ENCODE measurements at places on chromosomes 6 and 20. TPM values are rescaled to one million over a fixed set of nuclear protein-coding genes. Genes with fewer than 3 reads are reported as not detected.

BCAS1 gene
- total RNA-seq = 0.70 TPM

CST4 gene
- total RNA-seq = not detected

DNA sequence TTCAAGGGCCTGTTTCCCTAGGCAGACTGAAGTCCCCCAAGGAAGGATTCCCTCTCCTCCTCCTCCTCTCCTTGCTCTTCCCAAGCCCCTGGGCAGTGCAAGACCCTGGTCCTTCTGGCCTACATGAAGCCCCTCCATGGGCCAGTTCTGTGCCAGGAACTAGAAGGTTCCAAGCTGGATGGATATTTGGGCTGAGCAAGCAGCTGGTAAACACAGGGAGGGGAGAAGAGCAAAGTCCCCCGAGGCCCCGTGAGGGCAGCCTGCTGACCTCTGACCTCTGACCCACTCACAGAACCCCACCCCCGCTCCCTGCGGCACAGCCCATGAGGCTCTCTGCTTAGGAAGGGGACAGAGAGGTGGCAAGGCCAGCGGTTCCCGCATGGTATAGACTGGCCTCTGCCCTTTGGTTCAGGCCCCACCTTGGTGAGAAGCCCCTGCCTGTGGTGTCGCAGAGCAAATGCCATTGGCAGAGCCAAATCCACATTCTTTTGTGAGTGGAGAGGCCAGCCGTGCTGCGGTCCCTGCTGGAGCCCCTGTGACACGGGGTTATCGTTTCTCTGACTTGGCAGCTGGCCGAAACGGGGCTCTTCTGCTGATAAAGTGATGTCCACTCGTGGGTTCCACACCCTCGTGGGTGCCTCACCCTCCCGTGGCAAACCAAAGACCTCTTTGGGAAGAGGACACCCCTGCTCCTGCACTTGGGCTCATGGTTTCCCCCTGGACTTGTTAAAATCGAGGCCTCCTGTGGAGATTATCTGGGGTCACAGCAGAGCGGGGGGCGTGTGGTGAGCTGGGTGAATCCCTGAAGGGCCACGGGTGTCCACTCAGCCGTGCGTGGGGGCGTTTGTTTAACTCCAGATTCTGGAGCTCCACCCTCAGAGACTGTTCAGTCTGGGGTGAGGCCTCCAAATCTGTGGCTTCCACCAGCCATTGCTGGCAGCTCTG is 2.1 kb upstream of the CHRNA4 start:
- no peak for DNase-seq

TAF8 gene
- total RNA-seq = 47.6 TPM

CYB5R4 gene
- 20.8 TPM for total RNA-seq

DNA sequence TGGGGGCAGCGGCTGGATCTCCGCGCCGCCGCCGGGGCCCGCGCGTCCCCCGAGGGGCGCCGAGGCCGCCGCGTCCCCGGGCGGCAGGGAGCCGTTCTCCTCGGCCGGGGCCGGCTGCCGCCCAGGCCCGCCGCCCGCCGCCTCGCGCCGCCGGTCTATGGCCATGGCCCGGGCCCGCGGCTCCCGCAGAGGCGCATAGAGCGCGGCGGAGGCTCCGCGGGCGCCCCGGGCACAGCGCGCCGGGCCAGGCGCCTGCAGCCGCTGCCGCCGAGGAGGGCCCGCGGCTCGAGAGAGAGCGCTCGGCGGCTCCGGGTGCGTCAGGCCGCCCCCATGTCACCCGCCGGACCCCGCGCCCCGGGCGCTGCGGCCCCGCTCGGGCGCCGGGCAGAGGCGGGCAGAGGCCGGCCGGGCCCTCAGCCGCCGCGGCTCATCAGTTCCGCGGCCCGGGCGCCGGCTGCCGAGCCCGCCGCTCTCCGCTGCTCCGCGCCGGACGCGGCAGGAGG is 404 bp downstream of the SLC22A23 start:
- DNase-seq = no peak

DNA sequence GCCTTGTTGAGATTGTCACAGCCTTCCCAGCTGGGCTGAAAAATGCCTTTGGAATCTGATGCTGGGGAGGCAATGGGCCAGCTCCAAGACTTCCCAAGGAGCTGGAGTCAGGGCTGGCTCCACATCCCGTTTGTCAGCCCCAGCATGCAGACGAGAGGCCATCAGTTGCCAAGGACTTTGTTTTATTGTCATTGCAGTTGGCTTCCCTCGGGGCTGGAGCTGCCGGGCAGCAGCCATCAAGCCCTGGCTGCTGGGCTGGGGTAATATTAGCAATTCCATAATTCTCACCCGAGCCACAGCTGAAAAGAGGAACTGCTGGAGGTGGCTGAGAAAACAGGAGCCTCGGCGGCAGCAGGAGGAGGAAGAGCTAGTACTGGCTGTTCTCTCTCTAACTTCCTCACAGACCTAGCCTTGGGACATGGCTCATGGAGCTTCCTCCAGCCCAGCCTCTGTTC is 182.5 kb downstream of the CDC5L start:
- DNase-seq = no peak

- DNase-seq = no peak
Measured at GRCh38 chr6:124297507-124297906, 493.8 kb downstream of the NKAIN2 start.

SRMS gene
- not detected for total RNA-seq

ACAT2 gene
- 28.1 TPM for total RNA-seq

HLA-DPA1 gene
- 35.9 TPM for total RNA-seq

SLX4IP gene
- 5.9 TPM for total RNA-seq

GRCh38 chr6:106799031-106799894 is 169.9 kb downstream of the QRSL1 start:
- no peak for DNase-seq

- no peak for DNase-seq
Measured at GRCh38 chr20:62437927-62438326, 10.6 kb upstream of the RBBP8NL start.

- DNase-seq = no peak
Measured at GRCh38 chr6:165308926-165309731, at the start of gene C6orf118. C6orf118 (minus strand) TSS chr6:165309605; CDS start chr6:165309586, 19 bp downstream.

GRCh38 chr6:167526465-167527368 is 201.8 kb downstream of the TTLL2 start:
- no peak for DNase-seq

- DNase-seq = no peak
Measured at GRCh38 chr20:11989018-11989771, 71.5 kb downstream of the BTBD3 start.

DNA sequence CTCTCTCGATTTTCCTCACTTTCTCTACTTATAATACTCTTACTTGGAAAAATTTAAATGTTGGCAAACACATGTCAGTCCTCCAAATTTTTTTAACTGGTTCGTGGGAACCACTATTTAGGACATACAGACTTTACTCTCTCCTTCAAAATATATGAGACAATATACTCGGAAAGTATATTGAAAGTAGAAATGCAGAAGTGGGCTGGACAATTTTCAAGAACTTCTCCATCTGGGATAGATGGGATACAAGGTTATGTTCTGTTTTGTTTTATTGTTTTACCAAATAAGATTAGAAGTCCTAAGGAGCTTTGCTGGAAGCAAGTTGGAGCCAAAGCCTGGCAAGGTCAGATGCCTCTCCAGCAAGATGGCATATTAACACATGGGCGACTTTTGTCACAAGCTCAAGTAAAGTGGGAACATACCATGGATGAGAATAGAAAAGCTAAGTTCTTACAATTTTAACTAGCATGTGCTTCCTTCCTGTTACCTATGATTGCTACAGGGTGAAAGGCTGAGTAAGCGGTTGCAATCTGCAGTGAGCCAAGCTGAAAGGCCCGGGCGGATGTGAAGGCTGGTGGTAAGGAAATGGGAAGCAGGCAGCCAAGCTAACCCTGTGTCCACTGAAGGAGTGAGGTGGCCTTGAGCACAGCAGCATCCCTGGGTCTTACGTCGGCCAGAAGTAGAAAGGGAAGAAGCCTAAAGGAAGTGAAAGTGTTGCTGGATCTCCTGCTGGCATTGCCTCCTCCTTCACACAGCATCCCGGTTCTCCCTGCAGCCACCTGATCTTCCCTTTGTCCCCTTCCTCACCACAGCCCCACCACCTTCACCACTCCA is 7.1 kb downstream of the MAP3K5 start:
- DNase-seq = peak; percentile 33

- no peak for DNase-seq
Measured at GRCh38 chr6:18634912-18635311, 247.8 kb downstream of the RNF144B start.

All from T-cell (primary cell).